A172 (cell line): ENCODE measurements at places on chromosomes 11 and 22.

GRCh38 chr22:49047447-49047846 lies 780.2 kb downstream of the BRD1 start:
- DNase-seq: peak; percentile 25

- no peak for DNase-seq
Measured at GRCh38 chr11:105153392-105153791, 13.8 kb upstream of the CARD18 start.

- DNase-seq: no peak
Measured at GRCh38 chr11:93536101-93536861, 6.9 kb downstream of the SMCO4 start.

DNA sequence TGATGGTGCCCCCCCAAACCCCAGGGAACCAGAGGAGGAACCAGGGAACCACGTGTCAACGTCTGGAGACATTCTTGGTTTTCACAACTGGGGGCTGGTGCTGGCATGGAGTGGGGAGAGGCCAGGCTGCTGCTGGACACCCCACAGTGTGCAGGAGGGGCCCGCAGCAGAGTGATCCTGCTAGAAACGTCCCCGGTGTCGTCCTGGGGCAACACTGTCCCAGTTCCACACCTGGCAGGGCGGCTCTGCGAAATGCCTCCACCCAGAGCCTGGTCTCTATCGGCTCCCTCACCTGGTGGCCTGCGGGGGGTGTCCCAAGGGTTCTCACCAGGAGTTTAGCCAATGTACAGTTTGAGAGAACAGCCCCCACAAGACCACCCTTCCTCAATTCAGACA lies 226.3 kb downstream of the CTTN start:
- DNase-seq: no peak

DNA sequence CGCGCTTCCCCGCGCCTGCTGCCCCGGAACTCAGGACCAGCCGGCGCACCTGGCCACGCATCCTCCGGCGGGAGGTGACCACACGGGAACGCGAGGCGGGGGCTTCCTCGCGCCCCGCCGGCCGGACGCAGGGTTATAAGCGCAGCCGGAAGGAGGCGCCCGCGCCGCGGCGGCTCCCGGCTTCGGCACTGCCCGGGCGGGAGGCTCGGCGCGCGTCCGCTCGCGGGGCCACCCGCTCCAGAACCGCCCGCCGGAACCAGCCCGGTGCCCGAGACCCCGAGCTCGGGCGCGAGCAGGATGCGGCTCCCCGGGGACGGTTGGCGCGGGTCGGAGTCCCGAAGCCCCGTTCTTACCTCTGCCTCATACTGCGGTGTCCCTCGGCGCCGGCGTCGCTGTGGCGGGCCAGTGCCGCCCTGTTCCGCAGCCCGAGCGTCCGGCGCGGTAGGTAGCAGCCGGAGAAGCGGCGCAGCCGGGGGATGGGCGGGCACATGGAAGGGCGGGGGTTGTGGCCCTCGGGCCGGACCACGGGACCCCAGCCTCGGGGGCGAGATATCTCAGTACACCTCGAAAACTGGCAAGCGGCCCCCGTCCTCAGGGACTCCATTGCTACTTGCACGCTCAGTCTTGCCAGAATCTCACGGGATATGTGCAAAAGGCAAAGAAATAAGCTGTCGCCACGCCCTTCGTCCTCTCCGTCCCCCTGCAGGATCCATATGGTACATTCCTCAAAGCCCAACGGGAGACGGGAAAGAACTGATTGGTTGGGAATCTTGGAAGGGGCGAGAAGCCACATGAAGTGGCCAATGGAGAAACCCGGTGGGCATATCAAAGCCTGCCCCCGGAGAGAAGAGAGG lies 23.1 kb downstream of the MICAL3 start:
- DNase-seq: peak; percentile 90

DNA sequence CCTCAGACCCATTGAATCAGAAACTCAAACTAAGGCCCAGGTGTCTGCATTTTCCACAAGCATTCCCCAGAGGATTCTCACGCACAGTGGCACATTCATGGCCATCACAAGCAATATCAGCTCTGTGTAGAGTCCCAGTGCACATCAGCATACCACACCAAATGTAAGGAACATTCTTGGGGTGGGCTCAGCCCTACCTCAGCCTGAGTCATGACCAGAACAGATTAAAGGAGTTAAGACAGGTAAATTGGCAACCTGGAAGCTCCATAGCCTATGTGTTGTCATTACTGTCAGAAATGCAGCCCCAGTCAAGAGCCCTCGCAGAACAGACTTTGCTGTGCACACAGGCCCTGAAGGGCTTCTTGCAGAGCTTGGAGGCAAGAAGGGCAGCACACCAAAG lies 53.1 kb downstream of the OPCML start:
- DNase-seq: no peak

DNA sequence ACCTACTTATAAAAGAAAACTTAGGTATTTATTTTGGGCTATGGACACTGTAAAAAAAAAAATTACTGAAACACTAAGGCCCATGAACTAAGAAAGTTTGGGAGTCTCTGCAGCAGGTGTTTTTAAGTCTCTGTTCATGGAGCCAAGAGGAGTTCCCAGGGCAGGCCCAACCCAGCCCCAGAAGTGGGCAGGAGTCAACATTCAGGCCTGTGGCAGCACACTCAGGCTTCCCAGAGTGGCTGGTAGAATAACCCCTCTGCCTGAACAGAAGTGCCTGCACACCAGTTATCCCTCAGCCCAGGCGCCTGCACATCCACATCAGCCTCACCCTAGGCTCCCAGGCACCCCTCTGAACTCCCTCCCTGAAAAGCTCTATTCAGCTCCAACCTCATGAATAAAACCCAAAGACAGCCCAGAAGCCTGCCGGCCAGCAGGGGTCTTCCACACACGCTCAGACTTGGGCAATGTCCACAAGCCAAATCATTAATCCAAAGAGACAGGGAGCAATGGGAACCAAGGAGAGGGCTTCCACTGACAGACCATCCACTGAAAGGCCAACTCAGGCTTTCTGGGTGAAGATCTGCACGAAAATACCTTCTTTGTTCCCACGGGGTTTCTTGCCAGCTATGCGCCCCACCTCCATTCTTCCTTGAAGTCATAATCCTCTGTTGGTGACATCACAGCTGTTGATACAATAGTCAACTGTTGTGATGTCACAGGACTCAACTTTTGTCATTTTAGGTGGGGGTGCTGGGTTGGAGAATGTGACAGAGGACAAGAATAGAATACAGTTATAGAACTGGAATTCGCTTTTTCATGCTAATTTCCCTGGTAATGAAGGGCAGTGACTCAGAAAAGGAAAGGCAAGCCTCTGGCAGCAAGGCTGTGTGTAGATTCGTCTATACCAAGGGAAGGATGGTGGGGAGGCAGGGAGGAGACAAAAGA lies 83.7 kb downstream of the RPL27A start:
- peak; percentile 69 for DNase-seq

GRCh38 chr22:49347376-49347775 lies 480.3 kb downstream of the BRD1 start:
- DNase-seq: no peak

DNA sequence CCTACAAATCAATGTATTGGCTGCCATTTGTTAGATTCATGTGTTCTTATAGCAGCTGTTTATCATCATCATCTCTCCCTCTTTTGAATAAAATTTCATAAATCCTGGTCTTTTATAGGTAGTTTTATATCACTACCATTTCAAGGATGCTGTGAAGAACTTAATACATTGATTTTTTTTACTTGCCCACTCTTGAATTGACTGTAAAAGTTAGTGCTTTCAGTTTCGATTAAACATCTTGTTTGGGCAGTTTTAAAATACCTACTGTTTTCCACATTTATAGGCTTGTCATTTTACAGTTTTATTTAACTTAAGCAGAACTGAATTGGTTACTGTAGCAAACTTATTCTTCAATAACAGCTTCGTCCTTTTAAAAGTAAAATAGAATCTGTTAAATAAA lies 59.5 kb downstream of the TTC17 start:
- no peak for DNase-seq

- DNase-seq: peak; percentile 33
Measured at GRCh38 chr11:10323793-10324170, 18.9 kb downstream of the ADM start.
